ENCODE measurements at places on chromosomes 11 and 22.
A peak's percentile ranks its signal among the peaks of the same experiment; 100 is the strongest.

DNA sequence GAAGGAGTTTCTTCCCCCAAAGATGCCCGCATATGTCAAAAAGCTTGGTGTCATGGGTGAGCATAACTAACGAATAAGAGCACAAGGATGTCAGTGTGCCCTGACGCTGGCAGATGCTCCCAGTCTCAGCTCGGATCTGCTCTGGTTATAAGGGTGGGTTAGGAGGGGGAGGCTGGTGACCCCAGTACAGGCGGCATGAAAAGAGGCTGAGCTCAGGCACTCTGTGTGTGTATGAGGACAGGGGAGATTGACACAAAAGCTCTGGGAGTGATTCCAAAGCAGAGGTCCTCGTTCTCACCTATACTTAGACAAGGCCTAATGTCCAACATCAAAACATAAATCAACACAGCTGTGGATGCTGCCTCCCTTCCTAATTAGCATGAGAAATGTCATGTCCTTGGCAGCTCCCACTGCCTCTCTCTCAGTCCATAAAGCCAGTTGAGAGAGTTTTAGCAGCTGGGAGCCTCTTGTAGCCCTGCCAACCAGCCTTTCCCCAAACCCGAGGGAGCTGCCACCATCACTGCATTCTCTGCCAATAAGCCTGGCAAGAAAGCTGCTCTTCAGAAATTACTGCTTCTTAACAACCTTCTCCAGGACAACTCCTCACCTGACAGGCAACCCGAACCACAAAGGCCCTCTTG is 59.8 kb downstream of the SC5D start:
- DNase-seq: no peak

GRCh38 chr22:36823186-36823839 is 6.5 kb upstream of the PVALB start:
- DNase-seq: no peak

DNA sequence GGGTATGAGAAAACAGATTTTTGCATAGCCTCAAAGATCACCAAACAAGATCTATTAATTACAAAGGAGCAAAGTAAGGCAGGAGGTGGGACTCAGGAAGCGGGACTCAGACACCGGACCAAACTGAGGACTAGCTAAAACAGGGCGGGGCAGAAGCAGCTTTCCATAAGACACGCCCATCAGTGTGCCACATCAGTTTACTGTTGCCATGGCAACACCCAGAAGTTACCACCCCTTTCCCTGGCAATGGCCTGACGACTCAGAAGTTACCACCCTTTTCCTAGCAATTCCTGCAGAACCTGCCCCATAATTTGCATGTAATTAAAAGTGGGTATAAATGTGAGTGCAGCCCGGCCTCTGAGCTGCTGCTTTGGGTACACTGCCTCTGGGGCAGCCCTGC is 173.9 kb downstream of the SHANK2 start:
- DNase-seq: no peak

- peak; percentile 59 for DNase-seq
Observed at GRCh38 chr22:41915035-41915785, at the start of gene SHISA8. SHISA8 (minus strand) TSS chr22:41915074; CDS start chr22:41914667, 407 bp downstream.

- DNase-seq: no peak
Observed at GRCh38 chr22:27241430-27242321, 559.9 kb downstream of the MN1 start.

DNA sequence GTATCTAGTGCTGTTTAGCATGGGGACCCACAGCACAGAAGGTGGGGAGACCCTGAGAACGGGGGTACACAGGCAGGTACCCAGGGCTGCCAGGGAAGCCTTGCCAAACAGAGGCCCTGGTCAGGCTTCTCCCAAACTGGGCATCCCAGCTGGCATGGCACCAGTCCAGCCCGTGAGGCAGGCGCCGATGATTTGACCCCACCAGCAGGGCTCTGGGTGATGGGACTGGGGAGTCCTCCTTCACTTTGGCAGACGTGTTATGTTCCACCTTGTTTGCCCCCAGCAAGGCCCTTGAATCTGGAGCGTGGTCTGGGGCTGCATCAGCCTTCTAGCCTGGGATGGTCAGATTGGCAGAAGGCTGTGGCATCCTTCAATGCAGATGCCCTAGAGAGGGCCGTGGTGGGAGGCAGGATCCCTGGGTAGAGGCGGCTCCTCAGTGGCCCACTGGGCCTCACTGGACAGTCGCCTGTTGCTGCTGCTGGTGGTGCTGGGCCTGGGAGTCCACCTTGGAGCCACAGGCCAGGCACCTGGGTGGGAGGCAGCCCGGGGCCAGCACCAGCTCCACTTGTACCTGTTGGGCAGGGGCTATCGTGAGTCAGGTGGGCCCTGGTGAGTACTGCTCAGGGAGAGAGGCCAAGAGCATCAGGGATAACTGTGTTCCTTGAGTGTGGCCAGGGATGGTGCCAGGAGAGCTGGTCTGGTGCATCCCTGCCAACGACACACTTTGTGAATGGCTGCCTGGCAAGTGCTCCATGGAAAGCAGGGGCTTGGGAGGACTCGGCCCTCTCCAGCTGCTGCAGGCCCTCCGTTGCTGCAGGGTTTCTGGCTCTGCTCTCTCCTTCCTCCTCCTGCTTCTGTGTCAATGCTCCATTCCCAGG is 3.3 kb downstream of the ADORA2A start:
- DNase-seq: no peak

DNA sequence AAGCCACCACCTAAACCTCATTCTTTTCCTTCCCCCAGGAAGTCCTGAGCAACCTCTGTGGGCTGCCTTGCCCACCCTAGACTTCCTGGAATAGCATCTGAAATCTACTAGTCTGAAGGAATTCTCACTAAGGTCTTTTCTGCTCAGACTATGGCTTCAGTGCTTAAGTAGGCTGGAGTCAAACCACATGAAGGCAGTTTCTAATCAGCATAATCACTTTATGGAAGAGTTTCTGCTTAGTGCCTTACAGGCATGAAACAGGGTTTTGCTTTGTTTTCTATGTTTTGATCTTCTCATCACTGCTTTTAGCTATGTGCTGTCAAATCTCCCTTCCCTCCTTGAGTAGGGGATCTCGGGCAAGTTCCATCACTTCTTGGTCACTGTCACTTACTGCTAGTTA is 117.7 kb downstream of the WT1 start:
- no peak for DNase-seq

GRCh38 chr11:65373839-65374580 is 8.4 kb downstream of the SLC25A45 start:
- DNase-seq: no peak

- no peak for DNase-seq
Observed at GRCh38 chr22:20304646-20305045, 15.2 kb downstream of the DGCR6L start.

GRCh38 chr11:133895551-133895950 is 50.2 kb upstream of the SPATA19 start:
- DNase-seq: no peak

DNA sequence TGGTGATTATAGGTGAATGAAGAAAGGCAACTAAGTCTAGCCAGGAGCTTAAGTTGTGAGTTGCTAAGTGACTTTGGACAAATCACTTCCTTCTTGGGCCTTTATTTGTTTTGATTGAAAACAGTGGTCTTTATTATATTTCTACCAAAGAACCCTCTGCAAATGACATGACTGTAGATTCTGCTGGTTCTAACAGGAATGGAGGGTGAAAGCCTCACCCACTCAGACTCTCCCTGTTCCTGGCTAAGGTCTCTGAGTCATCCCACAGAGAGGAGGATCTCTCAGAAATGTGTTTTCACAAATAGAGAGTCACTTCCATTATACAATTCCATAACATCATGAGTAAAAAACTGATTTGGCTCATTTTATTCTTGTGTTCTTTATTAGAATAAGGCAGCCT is 583.9 kb upstream of the LRRC4C start:
- DNase-seq: no peak

- DNase-seq: peak; percentile 59
Observed at GRCh38 chr11:61797263-61797944, 4.7 kb downstream of the FEN1 start.

- DNase-seq: no peak
Observed at GRCh38 chr11:17258670-17259069, 17.9 kb upstream of the NUCB2 start.

DNA sequence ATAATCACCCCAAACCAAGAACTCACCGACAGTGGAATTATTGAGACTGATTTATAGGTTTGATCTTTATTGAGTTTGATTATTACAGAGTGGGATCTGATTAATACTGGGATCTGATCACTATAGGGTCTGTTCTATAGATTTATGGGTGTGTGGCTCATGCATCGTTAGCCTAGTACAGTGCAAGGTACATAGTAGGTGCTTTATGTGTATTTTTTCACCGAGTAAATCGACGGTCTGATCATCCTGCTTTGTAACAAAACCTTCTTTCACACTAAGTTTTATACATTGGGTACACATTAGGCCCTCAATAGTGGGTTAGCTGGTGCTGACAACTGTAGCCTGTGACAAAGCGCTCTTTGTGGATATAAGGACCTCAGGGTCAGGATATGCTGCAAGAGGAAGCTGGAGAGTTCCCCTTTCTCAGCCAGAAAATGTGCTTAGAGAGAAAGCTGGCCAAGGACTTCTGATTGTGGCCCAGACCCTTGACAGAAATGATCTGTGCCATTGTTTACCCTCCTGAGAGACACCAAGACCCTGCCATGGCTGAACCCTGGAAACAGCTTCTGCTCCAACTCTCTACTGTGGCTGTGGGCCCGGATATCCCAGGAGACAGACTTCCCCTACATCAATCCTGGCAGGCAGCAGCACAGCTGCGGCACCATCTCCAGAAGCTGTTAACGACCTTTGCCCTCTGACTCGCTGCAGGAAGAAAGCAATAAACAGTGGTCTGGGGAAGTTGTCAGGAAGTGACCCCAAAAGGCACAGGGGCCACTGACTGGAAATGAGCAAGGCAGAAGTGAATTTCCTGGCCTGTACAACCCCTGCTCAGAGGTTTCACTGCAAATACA is 16.1 kb upstream of the TPP1 start:
- no peak for DNase-seq

GRCh38 chr11:116342148-116342547 is 430.6 kb downstream of the BUD13 start:
- no peak for DNase-seq

- no peak for DNase-seq
Observed at GRCh38 chr11:128397362-128397761, 190.0 kb downstream of the ETS1 start.

DNA sequence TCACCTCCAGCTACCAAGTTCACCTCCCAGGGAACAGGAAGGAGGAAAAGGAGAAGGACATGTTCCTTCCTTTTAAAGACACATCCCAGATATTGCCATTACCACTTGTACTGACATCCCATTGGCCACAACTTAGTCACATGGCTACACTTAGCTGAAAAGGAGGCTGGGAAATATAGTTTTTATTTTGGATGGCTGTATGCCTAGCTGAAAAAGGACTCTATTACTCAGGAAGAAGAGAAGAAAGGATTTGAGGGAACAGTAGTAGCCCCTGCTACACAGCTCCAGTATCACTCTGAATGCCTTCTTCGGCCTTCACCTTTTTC is 2.1 kb upstream of the APOA5 start:
- no peak for DNase-seq

GRCh38 chr11:20099527-20099926 is 60.7 kb downstream of the DBX1 start:
- DNase-seq: no peak

DNA sequence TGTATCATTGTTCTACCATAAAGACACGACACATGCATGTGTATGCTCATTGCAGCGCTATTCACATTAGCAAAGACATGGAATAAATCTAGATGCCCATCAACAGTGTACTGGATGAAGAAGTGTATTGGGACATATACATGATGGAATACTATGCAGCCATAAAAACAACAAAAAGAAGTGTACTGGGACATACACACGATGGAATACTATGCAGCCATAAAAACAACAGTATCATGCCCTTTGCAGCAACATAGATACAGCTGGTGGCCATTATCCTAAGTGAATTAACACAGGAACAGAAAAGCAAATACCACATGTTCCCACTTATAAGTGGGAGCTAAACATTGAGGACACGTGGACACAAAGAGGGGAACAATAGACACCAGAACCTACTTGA is 22.7 kb downstream of the ARL14EP start:
- DNase-seq: no peak

DNA sequence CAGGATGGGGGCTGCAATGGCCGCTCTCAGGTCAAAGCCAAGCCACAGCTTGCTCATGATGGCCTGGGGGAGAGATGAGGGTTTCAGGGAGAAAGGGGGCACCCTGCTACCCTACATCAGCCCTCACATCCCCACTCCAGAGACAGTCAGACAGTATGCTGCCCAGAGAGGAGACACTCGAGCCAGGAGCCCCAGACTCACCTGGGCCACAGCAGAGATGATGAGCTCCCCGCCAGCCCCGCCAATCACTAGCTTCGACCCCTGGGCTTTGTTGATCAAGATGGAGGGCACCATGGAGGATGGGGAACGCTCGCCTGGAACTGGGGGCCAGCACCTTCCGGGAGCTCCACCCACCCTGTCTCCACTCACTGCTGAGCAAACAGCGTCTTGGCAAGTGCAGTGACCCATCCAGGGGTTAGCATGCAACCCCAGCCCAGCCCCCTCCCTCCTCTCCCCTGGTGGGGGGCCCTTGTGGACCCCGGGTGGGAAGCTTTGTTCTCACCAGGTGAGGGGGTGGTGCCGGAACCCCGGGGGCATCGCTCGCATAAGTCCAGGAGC is 19.8 kb downstream of the GGT5 start:
- no peak for DNase-seq

DNA sequence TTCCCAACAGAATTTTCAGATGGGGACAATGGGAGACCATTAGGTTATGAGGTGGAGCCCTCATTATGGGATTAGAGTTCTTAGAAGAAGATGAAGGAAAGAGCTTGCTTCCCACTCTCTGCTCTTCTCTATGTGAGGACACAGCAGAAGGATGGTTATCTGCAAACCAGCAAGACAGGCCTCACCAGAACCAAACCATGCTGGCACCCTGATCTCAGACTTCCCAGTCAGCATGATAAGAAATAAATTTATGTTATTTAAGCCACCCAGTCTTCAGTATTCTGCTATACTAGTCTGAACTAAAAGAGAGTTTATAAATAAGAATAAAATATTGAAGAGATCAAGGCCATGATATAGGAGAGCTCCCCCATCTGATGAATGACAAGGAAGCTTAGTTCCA is 946.3 kb upstream of the CCDC90B start:
- DNase-seq: no peak

GRCh38 chr11:64246871-64247728 is at the start of gene PPP1R14B:
PPP1R14B (minus strand) TSS chr11:64246943; CDS start chr11:64246673, 270 bp downstream.
- DNase-seq: peak; percentile 71

DNA sequence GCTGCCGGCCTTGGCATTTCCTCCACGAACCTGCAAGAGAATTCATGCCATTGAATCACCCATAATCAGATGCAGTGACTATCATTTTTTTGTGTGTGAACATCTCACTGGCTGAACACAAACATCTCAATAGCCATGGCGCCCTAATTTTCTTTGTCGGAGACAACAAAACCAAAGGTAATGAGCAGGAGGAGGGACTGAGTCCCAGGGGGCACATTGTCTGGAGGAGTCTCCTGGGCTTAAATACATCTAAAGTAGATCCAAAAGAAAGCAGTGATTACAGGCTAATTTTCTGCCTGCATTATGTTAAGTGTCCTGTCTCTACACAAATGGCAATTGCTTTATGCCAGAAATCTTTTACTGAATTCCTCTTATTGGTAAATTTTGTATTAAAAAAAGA is 113.5 kb downstream of the NTM start:
- no peak for DNase-seq

GRCh38 chr22:43302531-43303041 is 40.6 kb downstream of the SCUBE1 start:
- DNase-seq: no peak

- no peak for DNase-seq
Observed at GRCh38 chr11:122154994-122155393, 39.0 kb upstream of the BLID start.
